Smooth muscle cell of the pulmonary artery (primary cell): ENCODE measurements at places on chromosomes 3 and 15. TPM values are rescaled to one million over a fixed set of nuclear protein-coding genes. Genes with fewer than 3 reads are reported as not detected.

The C3orf70 gene
- 0.46 and 1.6 TPM in 2 replicates for total RNA-seq

The RAD51 gene
- 1.4 and 1.8 TPM in 2 replicates for total RNA-seq

The LRRC31 gene
- total RNA-seq, result not detected in 2 replicates

The FBXW12 gene
- not detected in 2 replicates for total RNA-seq

The REC114 gene
- total RNA-seq, result not detected in 2 replicates

The CD200 gene
- 12.3 and 12.8 TPM in 2 replicates for total RNA-seq

The KNG1 gene
- not detected in 2 replicates for total RNA-seq

The TMPRSS7 gene
- total RNA-seq, result not detected in 2 replicates

The FANCI gene
- total RNA-seq, result 6.3 and 11.3 TPM in 2 replicates

The LSAMP gene
- 1.0 and 3.2 TPM in 2 replicates for total RNA-seq

The SCAPER gene
- total RNA-seq, result 8.0 and 10.6 TPM in 2 replicates

The ITIH1 gene
- 0.17 and 0.33 TPM in 2 replicates for total RNA-seq

The SPATA12 gene
- total RNA-seq, result 0.10 TPM in 1 of 2 replicates, not detected in the other

The SRGAP3 gene
- 2.8 and 7.6 TPM in 2 replicates for total RNA-seq

The CTNNB1 gene
- 632 and 786 TPM in 2 replicates for total RNA-seq

The CD200R1 gene
- 0.07 TPM in 1 of 2 replicates, not detected in the other for total RNA-seq

The ANKUB1 gene
- not detected in 2 replicates for total RNA-seq

The GNB4 gene
- 66.5 and 91.0 TPM in 2 replicates for total RNA-seq

The SLC2A2 gene
- not detected in 2 replicates for total RNA-seq

The PRSS50 gene
- not detected in 2 replicates for total RNA-seq

The CAMKV gene
- not detected in 2 replicates for total RNA-seq

The GOLGA8B gene
- total RNA-seq, result 14.3 and 28.7 TPM in 2 replicates

The XXYLT1 gene
- total RNA-seq, result 24.0 and 31.8 TPM in 2 replicates

The GJD2 gene
- not detected in 2 replicates for total RNA-seq

The PEAK1 gene
- total RNA-seq, result 92.5 and 149 TPM in 2 replicates

The ECE2 gene
- total RNA-seq, result 0.17 TPM in 1 of 2 replicates, not detected in the other

The TM4SF18 gene
- total RNA-seq, result 0.07 and 0.72 TPM in 2 replicates

The CDHR4 gene
- 0.07 TPM in 1 of 2 replicates, not detected in the other for total RNA-seq

The PLA2G4D gene
- total RNA-seq, result under 0.01 TPM in 1 of 2 replicates, not detected in the other

The CORO2B gene
- 24.6 and 32.9 TPM in 2 replicates for total RNA-seq

The SLC30A4 gene
- total RNA-seq, result 17.2 and 19.4 TPM in 2 replicates

The MESP2 gene
- total RNA-seq, result 0.66 and 0.78 TPM in 2 replicates

The KCNH8 gene
- not detected in 2 replicates for total RNA-seq

The GOLGA8T gene
- 0.13 and 0.17 TPM in 2 replicates for total RNA-seq

The DPPA2 gene
- total RNA-seq, result not detected in 2 replicates

The C2CD4A gene
- total RNA-seq, result 0.36 and 1.4 TPM in 2 replicates

The CHRNA5 gene
- 0.59 and 0.78 TPM in 2 replicates for total RNA-seq

The TM6SF1 gene
- total RNA-seq, result 0.33 and 0.83 TPM in 2 replicates

The ADAMTSL3 gene
- total RNA-seq, result 0.78 and 1.6 TPM in 2 replicates

The ROBO2 gene
- total RNA-seq, result 0.43 and 1.4 TPM in 2 replicates

The VGLL3 gene
- 17.9 and 93.0 TPM in 2 replicates for total RNA-seq

The SSUH2 gene
- total RNA-seq, result not detected in 2 replicates

The PBRM1 gene
- total RNA-seq, result 81.0 and 91.2 TPM in 2 replicates

The CCNB2 gene
- 4.0 and 11.1 TPM in 2 replicates for total RNA-seq

The DNASE1L3 gene
- total RNA-seq, result 0.07 TPM in 1 of 2 replicates, not detected in the other

The ROBO1 gene
- total RNA-seq, result 49.4 and 94.4 TPM in 2 replicates

The EXD1 gene
- total RNA-seq, result not detected in 2 replicates

The HDDC3 gene
- total RNA-seq, result 11.8 and 14.3 TPM in 2 replicates

The EHD4 gene
- total RNA-seq, result 13.9 and 27.6 TPM in 2 replicates

The FRMD5 gene
- total RNA-seq, result 10.0 and 30.2 TPM in 2 replicates

The CFAP20DC gene
- total RNA-seq, result 1.6 and 3.1 TPM in 2 replicates
